ENCODE measurements at places on chromosomes 1 and 21.

- no peak for DNase-seq
Measured at GRCh38 chr1:161260376-161261260, 2.1 kb downstream of the PCP4L1 start.

DNA sequence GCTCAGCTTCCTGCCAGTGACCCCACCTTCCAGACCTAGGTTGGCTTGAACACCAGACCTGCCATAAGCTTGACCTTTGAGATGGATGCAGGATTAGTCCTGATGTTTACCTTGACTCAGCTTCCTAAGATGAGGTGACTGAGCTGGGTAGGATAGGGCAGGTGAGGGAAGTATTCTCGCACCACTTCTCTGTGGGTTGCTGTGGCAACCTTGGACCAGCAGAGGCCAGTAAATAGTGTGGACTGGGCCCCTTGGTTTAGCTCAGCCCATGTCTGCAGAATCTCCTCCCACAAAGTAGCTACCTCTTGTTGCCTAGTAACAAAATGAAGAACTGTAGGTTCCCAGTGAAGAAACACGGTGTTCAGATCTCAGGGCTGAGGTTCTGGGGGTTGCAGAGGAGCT, 8.4 kb downstream of the RPS6KA1 start:
- DNase-seq, result peak; percentile 21

- DNase-seq, result no peak
Measured at GRCh38 chr1:29504709-29505410, 268.5 kb downstream of the PTPRU start.

GRCh38 chr1:194062962-194063361, 876.5 kb upstream of the B3GALT2 start:
- DNase-seq, result no peak
